ENCODE measurements at places on chromosomes 1 and 21.

DNA sequence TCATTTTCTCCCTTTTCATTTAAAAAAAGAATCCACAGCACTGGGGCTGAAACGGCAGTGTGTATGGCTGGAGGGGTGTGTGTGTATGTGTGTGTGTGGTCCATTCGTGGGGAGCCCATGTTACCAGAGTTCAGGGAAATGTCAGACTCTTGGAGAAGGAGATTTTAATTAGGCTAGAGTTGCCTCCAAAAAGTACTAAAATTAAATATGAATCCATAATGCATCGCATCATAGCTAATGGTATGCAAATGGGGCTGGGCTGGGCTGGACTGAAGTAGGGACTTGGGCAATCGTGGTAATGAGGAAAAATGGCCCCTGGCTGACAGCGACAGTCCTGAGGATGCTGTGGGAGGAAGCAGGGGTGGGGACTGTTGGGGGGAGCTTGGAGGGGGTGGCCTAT is 24.8 kb downstream of the GRIK3 start:
- DNase-seq = no peak

GRCh38 chr1:31335007-31335406 is 37.9 kb downstream of the FABP3 start:
- DNase-seq = no peak

- DNase-seq = no peak
These were observed 17.4 kb upstream of the BCAR3 start for GRCh38 chr1:93699049-93699384.

DNA sequence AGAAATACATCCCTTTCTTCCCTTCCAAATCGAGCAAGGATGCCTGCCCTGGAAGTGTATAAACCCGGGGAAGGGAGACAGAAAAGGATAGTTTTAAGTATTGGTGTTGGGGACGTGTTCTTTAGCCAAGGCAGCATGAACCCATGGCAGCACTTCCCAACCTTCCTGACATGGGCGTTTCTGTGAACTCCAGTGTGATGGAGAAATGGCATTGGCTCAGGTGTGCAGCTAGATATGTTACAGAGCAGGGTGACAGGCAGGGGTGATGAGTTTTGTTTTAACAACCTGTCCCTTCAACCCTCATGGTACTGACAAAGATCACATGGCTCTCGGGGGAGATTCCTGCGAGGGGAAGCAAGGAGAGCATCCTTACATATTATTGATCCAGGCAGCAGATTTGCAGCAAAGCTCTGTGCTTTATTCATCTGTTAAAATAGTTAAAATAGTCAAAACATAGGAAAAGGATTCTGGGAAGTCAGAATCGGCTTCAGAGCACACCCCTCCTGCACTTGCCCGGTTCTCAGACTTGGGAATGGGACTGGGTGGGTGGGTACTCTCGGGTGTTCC is 4.0 kb downstream of the MX1 start:
- no peak for DNase-seq

DNA sequence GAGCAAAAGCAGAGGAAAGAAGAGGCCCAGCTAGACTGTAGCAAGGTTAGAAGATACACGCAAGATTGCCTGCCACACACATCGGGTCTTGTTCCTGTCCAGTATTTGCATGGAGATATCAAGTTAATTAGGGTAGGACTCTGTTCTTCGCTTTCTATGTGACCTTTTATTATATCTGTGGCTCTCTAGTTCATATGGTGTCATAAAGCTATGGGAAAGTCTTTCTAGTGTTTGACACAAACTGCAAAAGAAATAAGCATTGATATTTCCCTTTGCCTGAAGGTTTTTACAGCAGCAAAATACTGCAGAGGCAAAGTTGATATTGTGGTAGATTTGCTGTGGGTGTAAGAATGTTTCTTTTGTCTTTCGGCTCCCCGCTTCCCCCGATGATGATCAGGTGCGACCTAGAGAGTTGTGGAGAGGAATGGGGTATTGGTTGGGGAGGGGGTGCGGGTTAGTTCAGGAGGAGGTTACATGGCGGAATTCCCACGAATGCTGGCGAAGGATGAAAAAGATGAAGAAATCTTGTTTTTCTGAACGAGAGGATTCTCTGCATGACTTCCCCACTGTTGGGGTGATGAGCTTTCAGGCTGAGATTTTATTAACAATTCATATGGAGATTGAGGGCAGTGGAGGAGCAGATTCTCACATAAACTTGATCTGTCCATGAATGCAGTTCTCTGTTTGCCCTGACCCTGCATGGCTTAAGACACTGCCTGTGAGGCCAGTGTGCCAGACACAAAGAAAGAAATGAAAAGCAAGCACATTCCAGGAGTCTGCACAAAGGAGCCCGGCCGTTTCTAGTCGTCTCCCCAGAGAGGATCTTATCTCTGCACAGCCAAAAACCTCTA is 550.2 kb downstream of the USP25 start:
- no peak for DNase-seq

DNA sequence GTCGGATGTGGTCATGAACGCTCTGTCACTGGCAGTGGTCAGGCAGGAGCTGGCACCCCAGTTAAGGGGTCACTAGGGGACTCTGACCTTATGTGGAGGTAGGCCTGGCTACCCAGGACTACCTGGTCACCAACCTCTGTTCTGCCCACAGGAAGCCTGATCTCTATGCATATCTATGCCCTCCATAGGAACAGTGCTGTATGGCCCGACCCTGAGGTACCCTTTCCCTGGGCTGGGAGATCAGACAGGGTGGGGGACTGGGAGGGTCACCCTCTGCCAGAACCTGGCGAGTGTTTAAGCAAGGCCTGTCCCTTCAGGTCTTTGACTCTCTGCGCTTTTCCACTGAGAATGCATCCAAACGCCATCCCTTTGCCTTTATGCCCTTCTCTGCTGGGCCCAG is 19.0 kb downstream of the CYP4B1 start:
- no peak for DNase-seq

GRCh38 chr1:39625462-39626273 is 13.8 kb downstream of the HEYL start:
- DNase-seq = no peak

DNA sequence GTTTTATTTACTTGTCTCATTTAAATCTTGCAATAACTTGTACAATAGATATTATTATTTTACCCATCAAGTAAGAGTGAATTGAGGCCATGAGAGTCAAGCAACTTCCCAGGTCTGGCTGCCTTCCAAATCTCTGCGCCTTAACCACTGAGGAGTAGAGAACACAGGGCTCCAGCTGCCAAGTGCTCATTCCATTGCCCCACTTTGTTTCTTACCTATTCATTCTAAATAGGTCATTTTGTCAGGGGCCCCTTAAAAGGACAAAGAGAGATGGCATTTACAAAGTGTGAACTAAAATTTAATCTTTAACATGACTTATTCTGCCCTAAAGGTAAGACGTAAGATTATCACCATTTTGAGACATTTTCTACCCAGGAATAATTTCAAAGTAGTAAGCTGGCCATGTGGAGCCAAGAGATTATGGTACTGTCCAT is 3.5 kb downstream of the PPP1R15B start:
- no peak for DNase-seq

DNA sequence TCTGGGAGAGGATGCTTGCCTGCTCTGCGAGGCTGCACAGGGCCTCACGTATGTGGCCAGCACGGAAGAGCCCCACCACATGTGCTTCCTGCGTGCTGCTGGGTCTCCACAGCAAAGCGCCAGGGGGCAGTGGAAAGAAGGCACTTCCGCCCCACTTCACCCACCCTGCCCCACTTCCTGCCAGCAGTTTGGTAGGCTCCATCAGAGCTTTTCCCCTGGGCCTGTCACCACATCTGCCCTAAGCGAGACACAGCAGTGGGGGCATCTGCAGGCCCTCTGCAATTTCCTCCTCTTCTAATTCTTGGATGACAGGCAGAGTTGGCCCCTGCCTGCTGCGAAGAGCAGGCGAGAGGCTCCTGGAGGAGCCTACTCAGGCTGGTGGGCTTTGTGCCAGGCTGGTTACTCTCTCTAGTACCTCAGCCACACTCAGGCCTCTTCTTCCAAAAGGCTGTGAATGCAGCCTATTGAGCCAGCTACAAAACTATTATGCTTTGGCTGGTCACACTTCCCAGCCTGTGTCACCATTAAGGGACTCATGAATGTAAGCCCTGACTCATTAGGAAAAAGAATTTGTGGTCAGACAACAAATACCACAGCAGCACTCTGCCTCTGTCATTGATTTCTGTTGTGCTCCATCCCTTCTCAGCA is 25.0 kb downstream of the CD244 start:
- peak; percentile 70 for DNase-seq

DNA sequence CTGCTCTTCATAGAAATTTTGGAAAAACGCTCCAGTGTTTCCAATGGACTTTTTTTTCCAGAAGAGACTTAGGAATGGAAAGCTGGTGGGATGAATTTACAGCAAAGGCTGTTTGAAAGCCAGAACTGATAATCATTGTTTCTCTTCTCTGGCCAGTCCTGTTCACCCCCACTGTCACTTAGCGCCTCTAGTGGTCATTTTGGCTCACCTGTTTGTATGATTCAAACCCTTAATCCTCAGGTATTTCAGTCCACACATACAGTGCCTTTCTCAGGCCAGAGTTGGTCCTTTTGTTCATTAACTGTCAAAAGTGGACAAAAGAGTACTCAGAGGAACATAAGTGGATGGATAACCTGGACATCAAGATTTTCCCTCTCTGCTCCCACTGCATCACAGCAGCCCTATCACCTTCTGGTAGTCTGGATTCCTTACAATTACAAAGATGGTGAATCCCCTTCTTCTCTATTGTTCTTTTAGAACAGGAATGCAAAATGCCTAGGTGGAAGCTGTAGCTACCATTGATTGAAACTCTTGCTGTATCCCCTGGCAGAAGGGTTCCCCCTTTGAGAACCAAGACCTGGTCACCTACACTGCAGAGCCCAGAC is 177.6 kb upstream of the OLFM3 start:
- DNase-seq = no peak

DNA sequence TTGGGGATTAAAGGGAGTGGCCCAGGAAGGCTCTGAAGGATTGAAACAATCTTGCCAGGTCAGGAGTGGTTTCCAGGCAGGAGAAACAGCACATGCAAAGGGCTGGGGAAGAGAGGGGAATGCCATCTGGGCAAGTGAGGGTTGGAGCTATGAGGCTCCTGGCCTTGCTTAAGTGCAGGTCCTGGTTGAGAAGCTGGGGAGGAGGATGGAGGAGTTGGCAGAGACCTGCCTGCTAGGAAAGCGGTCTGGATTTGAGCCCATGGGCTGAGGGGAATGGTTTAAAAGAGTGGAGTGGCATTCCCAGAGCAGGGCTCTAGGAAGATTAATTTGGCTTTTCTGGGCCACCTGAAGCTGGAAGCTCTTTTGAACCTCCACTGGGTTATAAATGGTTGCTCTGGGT is 9.2 kb downstream of the IGSF21 start:
- no peak for DNase-seq

- DNase-seq = no peak
These were observed 2.0 kb downstream of the SLC1A7 start for GRCh38 chr1:53140451-53140850.

DNA sequence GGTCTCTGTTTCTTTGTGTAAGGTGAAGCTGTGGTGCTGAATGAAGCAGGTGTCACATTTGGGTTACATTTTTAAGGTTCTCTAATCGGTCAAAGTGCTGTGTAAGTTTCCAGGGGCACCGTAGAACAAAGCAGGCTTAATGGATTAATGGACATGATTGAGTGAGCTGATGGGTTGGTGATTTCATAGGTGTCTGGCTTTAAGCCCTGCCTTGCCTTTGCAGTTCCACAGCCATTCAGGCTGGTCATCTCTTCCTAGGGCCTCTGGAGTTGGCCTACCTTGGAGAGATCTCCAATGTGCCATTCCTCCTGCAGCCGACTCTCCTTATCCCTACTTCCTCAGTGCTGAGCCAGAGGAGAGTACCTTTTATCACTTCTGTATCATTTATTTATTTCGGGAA is 15.2 kb downstream of the GALNT2 start:
- DNase-seq = no peak

GRCh38 chr1:101739146-101739545 is 257.6 kb downstream of the OLFM3 start:
- DNase-seq = no peak

GRCh38 chr1:32743380-32744070 is 41.0 kb upstream of the SYNC start:
- no peak for DNase-seq

- no peak for DNase-seq
These were observed 109.0 kb upstream of the ETV3 start for GRCh38 chr1:157247005-157247763.

GRCh38 chr1:42806171-42806570 is 10.8 kb upstream of the ERMAP start:
- no peak for DNase-seq

GRCh38 chr21:37548521-37548981 is 182.0 kb downstream of the DYRK1A start:
- no peak for DNase-seq

- DNase-seq = no peak
These were observed 23.5 kb upstream of the PRELP start for GRCh38 chr1:203451836-203452784.

GRCh38 chr1:205057808-205058575 is 15.0 kb downstream of the CNTN2 start:
- no peak for DNase-seq

DNA sequence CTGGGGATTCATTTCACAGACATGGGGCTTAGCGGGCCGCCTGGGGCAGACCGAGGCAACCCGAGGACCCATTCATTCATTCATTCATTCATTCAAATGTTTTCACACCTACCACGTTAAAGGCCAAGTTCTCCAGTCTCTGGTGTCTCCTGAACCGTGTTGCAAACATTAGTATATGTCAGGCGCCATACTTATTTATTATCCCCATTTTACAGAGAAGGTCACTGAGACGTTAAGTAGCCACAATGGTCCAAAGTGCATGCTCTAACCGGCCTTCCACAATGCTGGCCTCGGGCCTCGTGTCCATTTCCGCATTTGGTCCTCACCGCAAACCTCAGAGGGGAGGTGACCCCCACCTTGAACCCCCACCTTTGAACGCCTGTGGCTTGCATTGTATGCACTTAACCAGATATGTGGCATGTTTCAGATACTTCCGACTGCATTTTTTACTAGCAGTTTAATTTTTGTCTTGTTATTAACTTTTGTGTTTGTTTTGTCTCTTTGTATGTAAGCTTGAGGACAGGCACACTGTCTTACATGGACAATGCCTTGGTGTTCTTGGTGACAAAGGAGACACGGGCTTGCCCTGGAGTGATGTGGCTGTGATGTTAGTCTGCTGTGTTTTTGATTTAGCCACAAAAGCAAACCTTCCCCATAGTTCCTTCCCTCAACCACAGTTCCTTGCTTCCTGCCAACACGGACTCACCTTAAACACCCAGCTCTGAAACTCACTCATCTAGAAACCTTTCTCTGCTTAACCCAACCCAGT is 1.2 kb upstream of the IFFO2 start:
- DNase-seq = no peak

GRCh38 chr1:209808059-209808581 is 2.2 kb upstream of the IRF6 start:
- DNase-seq = no peak

GRCh38 chr1:119605686-119606085 is 42.4 kb downstream of the ZNF697 start:
- DNase-seq = no peak

- no peak for DNase-seq
These were observed 1.2 kb upstream of the DENND1B start for GRCh38 chr1:197776351-197777105.
